ENCODE measurements at places on chromosomes 1 and 21.

DNA sequence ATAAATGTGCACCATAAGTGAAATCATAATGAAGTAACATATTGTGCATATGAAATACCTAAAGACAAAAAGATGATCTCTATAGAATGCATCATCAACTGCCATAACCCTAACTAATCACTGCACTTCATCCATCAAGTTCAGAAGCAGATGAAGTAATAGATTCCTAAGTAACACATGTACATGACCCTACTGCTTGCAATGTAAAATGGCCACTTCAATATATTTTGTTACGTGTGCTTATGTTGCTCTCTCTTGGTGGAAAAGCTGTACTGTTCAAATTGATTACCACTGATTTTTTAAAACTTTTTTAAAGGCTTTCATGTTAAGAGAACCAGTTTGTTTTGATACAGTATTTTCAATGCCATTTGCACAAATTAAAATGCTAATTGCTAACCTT, 141.8 kb downstream of the TTLL7 start:
- DNase-seq, result no peak

- no peak for DNase-seq
Measured at GRCh38 chr1:205593967-205594366, 37.8 kb downstream of the ELK4 start.

- DNase-seq, result no peak
Measured at GRCh38 chr1:245056913-245057312, 97.9 kb upstream of the KIF26B start.

DNA sequence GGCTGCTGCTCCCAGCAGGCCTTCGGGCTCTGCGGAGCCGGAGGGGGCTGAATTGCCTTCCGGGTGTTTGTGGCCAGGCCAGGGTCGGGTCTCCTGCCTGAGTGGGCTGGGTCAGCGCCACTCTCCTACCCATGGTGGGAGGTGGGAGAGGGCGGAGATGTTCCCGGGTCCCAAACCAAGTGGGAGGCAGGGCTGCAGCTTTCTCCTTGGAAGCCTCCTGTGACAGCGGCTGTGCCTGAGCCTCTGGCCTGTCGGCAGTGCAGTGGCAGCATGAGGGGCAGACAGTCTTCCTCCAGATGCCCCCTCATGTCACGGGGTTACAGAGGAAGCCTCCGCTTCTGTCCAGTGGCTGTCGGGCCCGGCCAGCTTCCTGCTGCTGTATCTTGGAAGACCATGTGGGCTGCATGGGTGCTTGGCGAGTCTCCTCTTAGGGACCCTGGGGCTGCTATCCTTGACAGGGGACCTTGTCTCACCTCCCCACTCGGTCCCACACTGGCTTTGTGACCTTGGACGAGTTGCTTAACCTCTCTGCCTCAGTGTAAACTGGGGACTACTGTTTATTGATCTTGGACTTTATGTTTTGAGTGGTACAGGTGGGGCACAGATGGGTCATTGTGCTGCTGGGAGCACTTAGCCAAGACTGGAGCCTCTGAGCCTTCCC, 4.3 kb downstream of the SKI start:
- DNase-seq, result no peak

DNA sequence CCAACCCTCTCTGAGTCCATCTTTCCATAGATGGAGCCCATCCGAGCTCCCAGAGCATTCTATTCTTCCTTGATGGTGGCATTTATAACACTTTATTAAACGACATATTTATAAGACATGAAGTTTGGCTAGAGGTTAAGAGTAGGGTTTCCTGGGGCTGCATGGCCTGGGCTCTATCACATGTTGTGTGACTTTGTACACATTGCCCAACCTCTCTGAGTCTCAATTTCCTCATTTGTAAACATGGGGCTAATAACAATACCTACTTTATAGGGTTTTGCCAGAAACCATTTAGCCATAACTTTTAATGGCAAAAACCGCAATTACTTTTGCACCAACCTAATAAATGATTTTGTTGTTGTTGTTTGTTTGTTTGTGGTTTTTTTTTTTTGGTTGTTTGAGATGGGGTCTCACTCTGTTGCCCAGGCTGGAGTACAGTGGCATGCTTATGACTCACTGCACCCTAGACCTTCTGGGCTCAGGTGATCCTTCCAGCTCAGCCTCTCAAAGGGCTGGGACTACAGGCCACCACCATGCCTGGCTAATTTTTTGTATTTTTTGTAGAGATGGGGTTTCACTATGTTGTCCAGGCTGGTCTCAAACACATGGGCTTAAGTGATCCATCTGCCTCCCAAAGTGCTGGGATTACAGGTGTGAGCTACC, 13.9 kb upstream of the ASAP3 start:
- DNase-seq, result no peak

GRCh38 chr1:116119876-116120275, 8.7 kb downstream of the MAB21L3 start:
- no peak for DNase-seq

- no peak for DNase-seq
Measured at GRCh38 chr1:6102532-6102845, 56.8 kb downstream of the KCNAB2 start.

DNA sequence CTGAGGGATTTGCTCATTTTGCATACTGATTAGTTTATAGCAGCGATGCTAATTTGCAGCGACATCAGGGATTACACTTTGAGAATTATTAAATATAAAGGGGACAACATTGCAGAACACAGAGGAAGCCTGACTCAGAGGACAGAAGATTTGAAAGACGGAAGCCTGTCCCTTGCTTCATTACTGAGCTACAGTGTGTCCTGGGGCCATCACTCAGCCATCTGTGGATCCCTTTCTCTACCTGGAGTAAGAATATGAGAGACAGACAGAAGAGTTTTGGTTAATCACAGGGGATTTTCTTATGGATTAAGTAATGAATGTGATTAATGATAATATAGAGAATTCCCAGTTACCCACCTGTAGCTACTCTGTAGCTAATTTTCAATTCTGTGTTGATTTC, 134.7 kb downstream of the DISC1 start:
- no peak for DNase-seq

DNA sequence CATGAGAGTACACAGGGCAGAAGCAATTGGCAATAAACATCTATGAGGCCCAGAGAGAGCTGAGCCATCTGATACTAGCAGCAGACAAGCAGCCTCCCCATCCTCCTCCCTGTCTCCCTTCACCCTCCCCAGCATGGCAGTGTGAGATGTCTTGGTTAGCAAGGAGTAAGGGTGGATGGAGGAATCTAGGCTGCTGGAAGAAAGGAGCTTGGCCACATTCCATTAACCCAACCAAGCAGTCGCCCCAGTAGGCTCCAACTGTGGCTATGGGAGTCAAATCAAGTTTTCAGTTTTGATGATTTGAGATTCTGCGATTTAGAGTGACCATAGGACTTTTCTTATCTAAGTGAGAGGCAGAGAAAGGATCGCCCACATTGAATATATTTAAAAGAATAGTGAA, 12.9 kb upstream of the RUNX1 start:
- DNase-seq, result no peak
